Femur (tissue), 1 donor: ENCODE measurements at places on chromosomes 16 and 17.

DNA sequence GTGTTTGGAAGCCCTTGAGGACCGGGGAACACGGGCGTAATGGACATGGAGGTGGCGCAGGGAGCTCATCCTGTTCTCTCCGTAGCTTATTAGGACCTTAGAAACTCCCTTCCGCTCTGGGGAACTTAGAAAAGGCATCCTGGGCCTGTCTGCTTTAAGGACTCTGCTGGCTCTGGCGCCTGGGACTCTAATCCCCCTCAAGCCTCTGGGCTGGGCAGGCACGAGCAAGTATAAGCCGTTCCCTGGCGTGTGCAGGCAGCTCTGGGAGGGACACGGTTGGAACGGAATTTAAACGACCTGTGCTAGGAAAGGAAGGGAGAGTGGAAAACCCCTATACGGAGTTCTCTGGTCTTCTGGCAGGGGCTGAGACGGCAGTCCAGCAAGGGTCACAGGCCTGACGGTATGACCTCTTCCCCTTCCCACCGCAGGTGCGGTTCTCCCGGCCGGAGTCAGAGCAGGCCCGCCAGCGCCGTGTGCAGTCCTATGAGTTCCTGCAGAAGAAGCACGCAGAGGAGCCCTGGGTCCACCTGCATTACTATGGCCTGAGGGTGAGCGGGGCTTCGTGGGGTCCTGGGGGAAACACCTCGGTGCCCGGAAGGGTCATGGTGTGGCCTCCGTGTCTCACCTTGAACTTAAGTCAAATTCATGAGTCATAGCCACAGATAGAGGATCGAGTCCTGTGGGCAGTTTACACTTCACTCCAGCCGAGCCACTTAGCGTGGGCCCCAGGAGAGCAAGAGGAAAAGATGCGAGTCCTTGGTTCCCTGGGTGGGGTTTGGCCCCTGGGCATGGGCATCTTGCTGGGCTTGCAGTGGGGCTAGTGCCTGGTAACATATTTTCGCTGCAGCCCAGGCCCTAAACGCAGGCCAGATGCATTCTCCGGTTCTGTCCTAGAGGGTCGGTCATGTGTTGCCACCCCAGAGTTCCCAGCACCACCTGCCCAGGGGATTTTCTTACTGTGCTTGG, 17.7 kb downstream of the POLR3E start:
- no peak for DNase-seq

DNA sequence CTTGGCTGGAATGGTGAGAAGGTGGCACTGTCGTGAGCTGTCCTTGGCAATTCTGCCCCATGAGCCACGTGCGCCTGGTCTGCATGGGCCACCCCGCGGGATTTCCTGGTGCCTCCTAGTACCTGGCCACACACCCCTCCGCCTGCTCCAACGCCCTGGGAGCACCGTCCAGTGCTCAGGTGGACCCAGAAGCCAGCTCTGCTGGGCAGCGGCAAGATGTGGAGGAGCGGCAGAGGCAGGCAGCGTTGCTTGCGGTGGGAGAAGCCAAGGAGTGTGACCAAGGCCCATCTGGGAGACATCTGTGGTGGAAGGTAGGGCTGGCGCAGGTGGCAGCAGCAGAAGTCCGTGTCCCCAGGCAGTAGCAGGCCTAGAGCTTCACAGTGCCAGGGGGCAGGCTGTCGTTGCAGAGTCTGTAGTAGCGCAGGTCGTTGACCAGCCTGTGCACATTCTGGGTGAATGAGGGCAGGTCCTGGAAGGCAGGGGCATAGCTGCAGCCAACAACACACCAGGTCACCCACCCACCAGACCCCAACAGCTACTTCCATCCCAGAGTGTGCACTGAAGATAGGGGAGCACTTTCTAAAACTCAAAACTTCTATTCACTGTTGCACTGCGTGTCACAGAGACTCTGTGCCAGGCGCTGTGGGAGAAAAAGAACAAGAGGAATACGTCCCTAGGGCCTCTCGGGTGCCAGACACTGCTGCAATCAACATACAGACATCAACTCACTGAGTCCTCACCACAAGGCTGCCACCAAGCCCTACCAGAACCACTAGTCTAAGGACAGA, 34.9 kb upstream of the GSG1L start:
- DNase-seq: no peak

GRCh38 chr16:82589407-82589806, 37.4 kb upstream of the CDH13 start:
- DNase-seq: no peak

- peak; percentile 86 for DNase-seq
Measured at GRCh38 chr17:1031711-1032110, 34.8 kb downstream of the TIMM22 start.

GRCh38 chr17:65442691-65443090, 118.8 kb downstream of the AXIN2 start:
- DNase-seq: no peak

DNA sequence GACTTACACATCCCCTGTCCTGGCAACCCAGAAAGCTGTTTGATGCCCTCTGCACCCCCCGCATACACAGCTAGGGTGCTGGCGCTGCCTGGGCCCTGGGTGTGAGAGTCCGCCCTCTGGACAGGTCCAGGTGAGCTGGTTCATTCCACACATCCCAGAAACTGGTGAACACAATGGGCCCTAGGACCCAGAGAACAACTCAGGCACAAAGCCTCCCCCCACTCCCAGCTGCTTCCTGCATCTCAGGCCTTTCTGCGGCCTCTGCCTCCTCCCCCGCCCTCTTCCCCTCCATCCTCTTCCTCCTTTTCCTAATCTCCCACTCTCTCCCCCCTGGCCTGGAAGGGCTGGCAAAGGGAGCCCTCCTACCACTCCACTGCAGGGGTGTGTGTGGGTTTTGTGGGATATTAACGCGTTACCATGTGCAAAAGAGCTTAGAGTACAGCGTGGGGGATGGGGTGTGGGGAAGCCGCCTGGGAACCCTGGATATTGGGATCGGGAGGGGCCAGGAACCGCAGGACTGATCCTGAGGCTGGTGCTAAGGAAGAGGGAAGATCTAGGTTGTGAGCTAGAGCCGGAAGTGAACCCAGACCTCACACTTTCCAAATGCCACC, 1.6 kb upstream of the PPP1R9B start:
- peak; percentile 92 for DNase-seq

DNA sequence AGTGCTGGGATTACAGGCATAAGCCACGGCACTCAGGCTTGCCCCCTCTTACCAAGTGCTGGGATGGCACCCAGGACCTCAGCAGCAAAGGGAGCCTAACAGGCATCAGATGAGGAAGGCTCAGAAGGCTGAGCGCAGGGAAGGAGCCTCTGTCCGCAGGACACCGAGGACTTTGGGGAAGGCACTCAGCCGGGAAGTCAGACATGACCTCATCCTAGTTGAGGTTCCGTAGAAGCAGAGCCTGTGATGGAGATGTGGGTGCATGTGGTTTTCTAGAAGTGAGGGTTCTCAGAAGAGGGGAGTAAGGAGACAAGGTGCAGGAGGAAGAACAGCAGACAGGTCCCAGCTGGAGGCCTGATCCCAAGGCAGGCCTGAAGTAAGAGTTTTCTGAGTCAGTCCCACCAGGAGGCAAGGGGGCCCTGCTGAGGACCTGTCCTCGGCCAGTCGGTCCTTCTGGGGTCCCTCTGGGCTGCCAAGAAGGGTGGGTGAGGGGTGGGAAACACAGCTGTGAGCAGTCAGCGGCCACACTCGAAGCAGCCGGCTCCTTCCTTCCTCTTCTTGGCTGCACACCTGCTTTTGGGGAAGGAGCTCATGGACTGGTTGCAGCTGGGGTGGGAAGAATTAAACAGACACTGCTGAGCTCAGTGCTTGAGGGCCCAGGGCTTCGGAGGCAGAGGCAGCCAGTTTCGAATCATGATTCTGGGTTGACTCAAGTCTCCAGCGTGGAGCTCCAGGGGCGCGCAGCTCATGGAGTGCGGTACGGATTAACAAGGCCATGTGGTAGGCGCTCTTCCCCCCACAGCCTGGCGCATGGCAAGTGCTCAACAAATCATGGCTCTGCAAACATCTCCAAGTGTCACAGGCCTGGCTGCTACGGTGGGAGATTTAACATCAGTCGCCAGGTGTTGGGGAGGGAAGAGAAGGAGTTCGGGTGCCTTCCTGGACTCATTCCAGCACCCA, 38.9 kb upstream of the SNN start:
- peak; percentile 71 for DNase-seq

- no peak for DNase-seq
Measured at GRCh38 chr17:73133911-73134649, 30.7 kb upstream of the SSTR2 start.

GRCh38 chr16:14452066-14452465, 178.0 kb downstream of the PARN start:
- DNase-seq: no peak

DNA sequence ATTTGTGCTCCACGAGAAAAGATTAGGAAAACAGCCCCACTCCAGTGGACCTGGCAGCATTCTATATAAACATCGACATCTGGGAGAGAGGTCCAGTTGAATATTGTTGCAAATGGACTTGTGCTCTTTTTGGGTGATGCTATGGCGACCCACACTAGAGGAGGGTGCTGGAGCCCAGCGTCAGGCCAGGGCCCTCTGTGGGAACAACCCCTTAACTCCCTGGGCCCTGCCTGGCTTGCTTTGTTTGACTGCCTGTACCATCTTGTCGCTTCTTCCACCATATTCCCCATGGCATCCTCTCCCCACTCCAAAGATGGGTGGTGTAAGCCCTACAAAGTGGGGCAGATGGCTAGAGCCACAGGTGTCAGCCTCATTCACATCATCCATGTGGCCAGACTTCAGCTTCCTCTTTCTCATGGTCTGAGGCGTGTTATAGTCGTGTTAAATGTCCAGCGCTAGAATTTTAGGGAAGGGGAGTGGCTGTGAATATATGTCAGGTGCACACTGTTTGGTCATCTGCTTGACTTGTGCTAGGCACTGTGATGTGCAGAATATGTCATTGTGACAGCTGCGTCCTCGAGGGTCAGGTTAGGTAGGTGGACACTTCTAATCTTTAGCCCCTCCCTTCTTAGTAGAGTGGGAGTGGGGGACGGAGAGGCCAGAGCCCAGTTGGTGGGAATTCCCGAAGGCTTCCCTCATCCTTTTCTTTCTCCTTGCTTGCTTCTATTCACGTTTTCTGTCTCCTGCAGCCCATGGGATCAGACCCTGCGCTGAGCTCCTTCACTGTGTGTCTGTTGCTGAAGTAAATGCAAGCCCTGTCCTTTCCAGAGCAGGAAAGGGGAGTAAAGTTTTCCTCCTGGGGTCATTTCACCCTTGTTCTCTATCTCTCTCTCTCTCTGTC, 49.8 kb downstream of the MPRIP start:
- DNase-seq: no peak

DNA sequence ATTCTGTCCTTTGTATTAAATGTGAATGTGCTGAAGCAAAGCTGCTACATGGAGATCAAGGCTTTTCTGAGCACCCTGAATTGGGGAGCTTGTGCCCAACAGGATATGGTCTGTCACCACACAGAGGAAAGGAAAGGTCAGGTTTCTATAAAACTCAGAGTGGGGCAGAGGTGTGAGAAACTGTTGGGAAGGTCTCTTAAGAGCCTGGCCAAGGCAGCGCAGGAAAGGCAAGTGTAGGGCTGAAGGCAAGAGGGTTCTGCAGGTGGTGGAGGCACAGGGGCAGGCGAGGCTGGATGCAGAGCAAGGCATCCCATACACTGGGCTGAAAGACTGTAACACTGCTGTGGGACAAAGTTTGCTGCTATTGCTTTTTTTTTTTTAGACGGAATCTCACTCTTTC, 8.1 kb downstream of the COX6A2 start:
- DNase-seq: no peak

- no peak for DNase-seq
Measured at GRCh38 chr16:50505714-50506542, 42.3 kb upstream of the NKD1 start.

GRCh38 chr16:47731252-47731651, 270.1 kb downstream of the PHKB start:
- no peak for DNase-seq

DNA sequence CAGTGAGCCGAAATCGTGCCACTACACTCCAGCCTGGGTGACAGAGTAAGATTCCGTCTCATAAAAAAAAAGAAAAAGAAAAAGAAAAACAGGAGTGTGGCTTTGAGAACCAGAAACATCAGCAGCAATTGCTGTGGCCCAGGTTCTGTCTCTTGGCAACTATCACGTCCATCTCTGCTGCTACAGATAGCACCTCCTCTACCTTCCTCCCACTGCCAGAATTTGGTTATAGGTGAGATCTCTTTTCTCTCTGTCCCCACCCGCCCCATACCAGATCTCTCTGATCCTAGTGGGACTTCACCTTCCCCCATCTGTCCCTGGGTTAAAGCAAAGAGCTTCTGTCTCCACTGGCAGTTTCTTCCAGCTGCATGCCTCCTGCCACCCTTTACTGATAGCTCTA, 3.1 kb downstream of the TLCD2 start:
- no peak for DNase-seq

DNA sequence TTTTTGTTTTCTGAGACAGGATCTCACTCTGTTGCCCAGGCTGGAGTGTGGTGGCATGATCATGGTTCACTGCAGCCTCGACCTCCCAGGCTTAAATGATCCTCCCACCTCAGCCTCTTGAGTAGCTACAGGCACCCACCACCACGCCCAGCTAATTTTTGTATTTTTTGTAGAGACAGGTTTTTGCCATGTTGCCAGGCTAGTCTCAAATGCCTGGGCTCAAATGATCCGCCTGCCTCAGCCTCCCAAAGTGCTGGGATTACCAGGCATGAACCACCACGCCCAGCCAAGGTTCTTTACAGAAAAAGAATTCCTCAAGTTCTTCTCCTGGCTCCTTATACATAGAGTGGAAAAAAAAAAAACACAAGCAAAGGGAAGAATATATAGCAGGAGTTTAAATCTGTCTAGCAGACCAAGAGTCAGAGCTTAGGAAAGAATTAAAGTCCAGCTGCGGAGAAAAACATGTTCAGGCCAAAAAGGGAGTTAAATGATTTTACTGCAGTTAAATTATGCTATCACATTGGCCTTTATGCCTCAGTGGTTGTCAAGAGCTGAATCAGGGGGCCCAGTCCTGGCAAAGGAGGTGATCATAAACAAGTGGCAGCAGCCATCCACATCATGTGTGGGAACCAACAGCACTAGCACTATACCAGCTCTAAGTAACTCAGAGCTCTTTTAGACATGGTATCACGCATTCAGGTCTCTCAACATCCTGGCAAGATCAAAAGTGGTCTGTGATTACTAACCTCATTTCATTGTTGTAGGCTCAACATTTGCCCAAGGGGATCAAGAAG, 39.3 kb downstream of the LIG3 start:
- no peak for DNase-seq

DNA sequence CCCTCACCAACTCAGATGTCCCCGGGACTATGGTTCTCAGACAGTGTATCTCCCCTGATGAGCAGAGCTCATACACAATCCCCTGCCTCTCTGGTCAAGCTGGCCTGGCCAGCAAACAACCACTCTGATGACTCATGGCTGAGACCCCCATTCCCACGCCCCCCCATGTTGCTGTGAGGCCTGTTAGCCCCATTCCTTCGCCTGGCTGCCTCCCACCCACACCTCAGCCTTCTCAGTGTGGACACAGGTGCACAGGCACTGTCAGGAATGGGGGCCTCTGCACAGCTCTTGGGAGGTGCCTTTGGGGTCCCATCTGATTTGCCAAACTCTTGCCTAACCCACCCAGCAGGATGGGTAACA, 80.2 kb downstream of the CNGB1 start:
- DNase-seq: no peak

DNA sequence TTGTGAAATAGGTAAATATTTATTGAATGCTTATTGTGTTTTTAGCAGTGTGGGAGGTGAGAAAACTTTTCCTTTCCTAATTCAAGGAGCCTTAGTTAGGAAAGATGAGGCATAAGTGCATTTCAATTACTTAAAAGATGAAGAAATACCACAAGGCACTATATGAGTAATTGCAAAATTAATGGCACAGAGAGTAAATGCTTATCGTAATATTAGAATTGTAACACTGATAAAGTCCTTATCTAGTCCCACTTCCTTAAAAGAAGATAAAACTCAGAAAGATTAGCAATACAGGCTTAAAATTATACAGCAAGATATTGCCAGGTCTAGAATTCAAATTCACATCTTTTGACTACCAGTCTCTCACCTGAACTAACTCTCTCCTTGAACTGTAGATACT, 232.6 kb upstream of the TBX2 start:
- no peak for DNase-seq
